ENCODE measurements at places on chromosomes 3 and 15. TPM values are rescaled to one million over a fixed set of nuclear protein-coding genes. Genes with fewer than 3 reads are reported as not detected.

GRCh38 chr3:44476963-44477311 lies 533 bp downstream of the ZNF445 start:
- H3K27ac ChIP-seq = peak overlapping the region; percentile 95
- peaks cover 29% of the 10 kb centered on the region for H3K4me1 ChIP-seq
- no peaks in the 10 kb centered on the region for H3K36me3 ChIP-seq
- no peak for DNase-seq
- H3K4me3 ChIP-seq = peak overlapping the region; percentile 96
- peaks cover 7% of the 10 kb centered on the region for H3K27me3 ChIP-seq

DNA sequence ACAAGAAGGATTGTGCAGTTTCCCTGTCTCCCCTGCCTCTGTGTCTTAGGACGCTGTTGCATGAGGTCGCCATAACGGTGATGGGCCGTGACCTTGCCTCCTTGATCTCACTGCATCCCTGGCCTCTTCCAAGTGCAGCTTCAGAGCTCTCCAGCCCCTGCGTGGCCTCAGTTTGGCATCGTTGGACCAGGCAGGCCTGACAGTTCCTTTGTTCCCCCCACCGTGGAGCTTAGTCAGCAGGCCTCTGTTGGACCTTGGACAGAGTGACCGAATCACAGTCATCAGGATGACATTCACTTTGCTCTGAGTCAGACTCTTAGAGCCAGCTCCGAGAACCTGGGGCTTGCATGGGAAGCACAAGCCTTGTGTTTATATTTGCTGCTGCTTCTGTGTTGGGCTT lies 139.4 kb downstream of the OPA1 start:
- H3K36me3 ChIP-seq = no peaks in the 10 kb centered on the region
- H3K4me1 ChIP-seq = peaks cover 15% of the 10 kb centered on the region
- H3K4me3 ChIP-seq = no peak overlapping the region
- no peak for DNase-seq
- H3K27ac ChIP-seq = no peak overlapping the region

DNA sequence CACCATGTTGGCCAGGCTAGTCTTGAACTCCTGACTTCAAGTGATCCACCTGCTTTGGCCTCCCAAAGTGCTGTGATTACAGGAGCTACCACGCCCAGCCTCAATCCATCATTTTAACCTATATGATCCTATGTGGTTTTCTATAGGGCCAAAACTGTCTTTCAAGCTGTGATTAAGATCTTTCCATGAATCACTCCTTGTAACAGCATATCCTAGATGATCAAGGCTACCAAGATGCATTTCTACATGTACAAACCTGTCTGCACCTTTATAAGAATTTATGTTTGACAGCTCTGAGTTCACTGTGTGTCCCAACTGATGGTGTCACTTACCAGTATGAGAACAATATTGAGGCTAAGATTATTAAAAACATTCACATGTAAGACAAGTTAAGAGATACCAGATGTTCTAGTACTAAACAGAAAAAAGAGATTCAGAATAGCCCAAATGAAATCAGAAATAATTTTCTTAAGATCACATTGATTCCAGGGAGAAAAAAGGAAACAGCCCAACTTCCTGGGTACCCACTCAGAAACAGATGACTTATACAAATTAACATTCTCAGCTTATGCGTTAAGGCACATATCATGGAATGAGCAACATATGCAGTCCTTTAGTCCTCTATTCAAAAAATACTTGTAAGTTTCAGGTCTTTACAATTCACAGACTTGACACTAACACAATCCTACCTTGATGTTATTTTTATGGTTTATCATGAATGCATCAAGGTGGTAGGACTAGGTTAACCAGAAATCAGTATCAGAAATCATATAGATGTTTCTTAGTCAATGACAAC lies 24.8 kb upstream of the PPIB start:
- no peaks in the 10 kb centered on the region for H3K4me1 ChIP-seq
- H3K27me3 ChIP-seq = no peaks in the 10 kb centered on the region
- H3K4me3 ChIP-seq = no peak overlapping the region
- DNase-seq = no peak
- H3K27ac ChIP-seq = no peak overlapping the region

GRCh38 chr15:53786401-53786800 lies 26.9 kb upstream of the WDR72 start:
- no peak overlapping the region for H3K4me3 ChIP-seq
- H3K27me3 ChIP-seq = no peaks in the 10 kb centered on the region
- no peaks in the 10 kb centered on the region for H3K4me1 ChIP-seq
- DNase-seq = no peak
- peaks cover 14% of the 10 kb centered on the region for H3K36me3 ChIP-seq

GRCh38 chr3:62493109-62493801 lies 119.9 kb upstream of the FEZF2 start:
- no peaks in the 10 kb centered on the region for H3K36me3 ChIP-seq
- H3K4me3 ChIP-seq = no peak overlapping the region
- no peaks in the 10 kb centered on the region for H3K27me3 ChIP-seq

The UPK1B gene
- not detected for total RNA-seq

- no peaks in the 10 kb centered on the region for H3K27me3 ChIP-seq
- peaks cover 6% of the 10 kb centered on the region for H3K36me3 ChIP-seq
- peaks cover 12% of the 10 kb centered on the region for H3K4me1 ChIP-seq
- H3K27ac ChIP-seq = no peak overlapping the region
- no peak for DNase-seq
- no peak overlapping the region for H3K4me3 ChIP-seq
These were observed 392.4 kb upstream of the PROK2 start for GRCh38 chr3:72177075-72178050.

The PPIB gene
- total RNA-seq = 228 TPM

DNA sequence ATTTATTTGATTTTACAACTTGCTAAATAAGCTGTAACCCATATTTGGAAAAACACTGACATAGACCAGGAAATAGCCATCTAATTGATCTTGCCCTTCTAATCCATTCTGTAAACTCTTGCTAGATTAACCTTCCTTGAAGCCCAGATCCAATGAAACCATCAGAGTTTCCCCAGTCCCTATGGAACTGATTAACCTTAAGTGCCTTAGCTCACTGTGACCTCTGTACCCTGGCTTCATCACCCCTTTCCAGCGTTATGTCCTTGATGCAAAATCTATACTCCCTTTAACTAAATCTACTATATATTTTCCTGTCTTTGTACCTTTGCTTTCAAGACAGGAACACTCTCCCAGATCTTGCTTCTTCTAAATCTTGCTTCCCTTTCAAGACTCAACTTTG lies 42.9 kb upstream of the CADPS start:
- H3K27me3 ChIP-seq = peaks cover 2% of the 10 kb centered on the region
- no peak overlapping the region for H3K4me3 ChIP-seq
- peaks cover 6% of the 10 kb centered on the region for H3K4me1 ChIP-seq
- H3K27ac ChIP-seq = no peak overlapping the region

DNA sequence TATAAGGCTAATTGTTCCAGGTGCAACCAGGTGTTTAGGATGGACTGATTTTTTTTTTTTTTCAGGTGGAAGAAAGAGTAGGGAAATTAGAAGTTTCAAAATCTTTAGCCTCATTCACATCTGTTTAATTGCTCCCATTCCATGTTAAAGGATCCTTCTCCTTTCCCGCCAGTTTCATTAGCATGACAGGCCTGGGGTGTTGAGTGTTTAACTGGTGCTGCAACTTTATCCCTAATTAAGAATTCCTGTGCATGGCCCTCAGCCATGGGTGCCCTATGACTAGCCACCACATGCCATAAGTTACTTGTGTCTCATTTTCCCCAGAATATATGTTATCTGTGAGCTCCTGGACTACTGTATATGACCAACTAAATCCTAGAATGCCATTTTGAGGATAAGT lies 501.4 kb downstream of the NSUN3 start:
- no peak overlapping the region for H3K4me3 ChIP-seq
- DNase-seq = no peak
- H3K4me1 ChIP-seq = no peaks in the 10 kb centered on the region
- H3K27me3 ChIP-seq = no peaks in the 10 kb centered on the region

The EXD1 gene
- total RNA-seq = not detected

GRCh38 chr3:191236646-191237045 lies 37.6 kb downstream of the OSTN start:
- H3K27ac ChIP-seq = no peak overlapping the region
- no peak overlapping the region for H3K4me3 ChIP-seq
- H3K27me3 ChIP-seq = peaks cover 2% of the 10 kb centered on the region
- DNase-seq = no peak

DNA sequence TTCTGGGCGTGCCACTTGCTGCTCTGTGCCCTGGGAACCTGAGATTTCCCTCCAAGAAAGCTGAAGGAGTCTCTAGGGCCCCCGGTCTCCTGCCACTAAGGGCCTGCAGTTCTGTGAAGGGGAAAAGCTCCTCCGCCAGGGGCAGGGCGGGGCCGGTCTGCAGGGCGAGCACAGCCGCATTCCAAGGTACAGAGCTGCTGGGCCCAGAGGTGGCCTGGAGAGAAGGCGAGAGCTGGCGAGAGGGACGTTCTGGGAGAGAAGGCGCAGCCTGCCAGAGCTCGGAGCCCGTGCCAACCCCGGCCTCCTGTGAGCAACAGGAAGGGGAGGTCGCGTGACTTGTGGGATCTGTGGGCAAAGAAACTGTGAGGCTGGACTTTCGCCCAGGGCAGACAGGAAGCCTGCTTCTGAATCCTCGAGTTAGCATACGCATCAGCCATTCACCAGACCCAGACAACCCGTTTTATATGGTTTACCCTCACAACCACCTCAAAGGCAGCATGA lies 500.4 kb downstream of the SHQ1 start:
- H3K27me3 ChIP-seq = peaks cover 4% of the 10 kb centered on the region
- H3K4me1 ChIP-seq = peaks cover 4% of the 10 kb centered on the region
- no peaks in the 10 kb centered on the region for H3K36me3 ChIP-seq

DNA sequence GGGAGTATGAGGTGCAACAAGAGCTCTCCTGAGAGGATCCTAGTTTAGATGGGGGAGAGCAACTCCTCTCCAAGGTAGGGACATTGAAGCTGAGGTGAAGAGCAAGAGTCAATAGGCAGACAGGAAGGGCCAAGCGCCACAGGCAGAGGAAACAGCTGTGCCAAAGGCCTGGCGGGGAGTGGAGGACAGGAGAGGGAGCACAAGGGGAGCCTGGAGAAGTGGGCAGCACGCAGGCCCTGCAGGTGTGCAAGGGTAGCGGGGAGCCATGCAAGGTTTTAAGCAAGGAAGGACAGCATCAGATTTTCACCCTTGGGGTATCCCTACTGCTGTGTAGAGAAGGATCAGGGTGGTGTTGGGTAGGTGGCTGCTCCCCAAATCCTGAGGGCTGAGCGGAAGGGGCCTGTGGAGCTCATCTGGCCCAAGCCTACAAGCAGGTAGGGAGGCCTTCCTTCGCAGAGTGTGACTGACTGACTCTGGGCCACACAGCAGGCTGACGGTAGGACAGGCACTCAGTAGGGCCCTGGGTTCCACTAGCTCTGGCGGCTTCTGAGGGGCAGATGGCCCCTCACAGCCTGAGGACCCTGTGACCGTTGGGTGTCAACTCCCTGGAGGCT lies 13.3 kb downstream of the CHST13 start:
- H3K27ac ChIP-seq = no peak overlapping the region
- DNase-seq = peak; percentile 12
- no peaks in the 10 kb centered on the region for H3K36me3 ChIP-seq
- peaks cover 10% of the 10 kb centered on the region for H3K27me3 ChIP-seq
- H3K4me3 ChIP-seq = no peak overlapping the region

DNA sequence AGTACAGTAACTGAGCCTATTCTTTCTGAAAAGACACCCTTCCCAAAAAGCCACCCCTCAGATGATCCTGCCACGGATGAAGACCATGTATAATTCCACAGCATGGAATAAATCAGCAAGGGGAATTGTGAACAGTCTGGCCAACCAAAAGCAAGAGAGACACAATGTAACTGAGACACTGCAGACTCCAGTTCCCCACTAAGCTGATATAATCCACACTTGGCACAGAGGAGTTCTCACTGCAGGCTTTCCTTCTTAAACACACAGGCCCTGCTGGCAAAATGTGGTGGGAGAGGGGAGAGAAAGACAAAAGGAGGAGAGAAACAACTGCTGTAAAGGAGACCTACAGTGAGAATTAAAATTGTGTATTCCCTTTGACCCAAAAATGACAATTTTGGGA lies 12.7 kb downstream of the GPR156 start:
- DNase-seq = no peak
- H3K27me3 ChIP-seq = no peaks in the 10 kb centered on the region
- H3K36me3 ChIP-seq = no peaks in the 10 kb centered on the region
- peaks cover 14% of the 10 kb centered on the region for H3K4me1 ChIP-seq
- no peak overlapping the region for H3K27ac ChIP-seq

The C3orf20 gene
- not detected for total RNA-seq

Measured in glutamatergic neuron (in vitro differentiated cells).